ENCODE measurements at places on chromosomes 11 and 22.

DNA sequence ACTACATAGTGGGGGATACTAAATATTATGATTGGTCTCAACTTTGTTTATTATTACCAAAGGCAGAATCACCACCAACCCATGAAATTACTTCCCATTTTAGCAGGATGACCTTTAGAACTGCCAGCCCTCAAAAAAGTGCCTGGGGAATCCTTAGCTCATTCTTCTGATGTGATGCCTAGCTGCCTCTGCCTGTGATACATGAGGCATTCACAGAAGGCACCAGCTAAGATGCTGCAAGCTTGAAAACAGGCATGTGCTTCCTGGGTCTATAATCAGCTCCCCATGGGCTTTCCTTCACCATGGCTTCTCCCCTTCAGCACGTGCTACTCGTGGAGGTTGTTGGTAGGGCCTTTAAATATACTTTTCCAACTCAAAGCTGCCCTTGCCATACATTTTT lies 50.4 kb upstream of the ARHGAP20 start:
- DNase-seq = no peak

GRCh38 chr22:38137876-38138687 lies 27.6 kb upstream of the BAIAP2L2 start:
- no peak for DNase-seq

DNA sequence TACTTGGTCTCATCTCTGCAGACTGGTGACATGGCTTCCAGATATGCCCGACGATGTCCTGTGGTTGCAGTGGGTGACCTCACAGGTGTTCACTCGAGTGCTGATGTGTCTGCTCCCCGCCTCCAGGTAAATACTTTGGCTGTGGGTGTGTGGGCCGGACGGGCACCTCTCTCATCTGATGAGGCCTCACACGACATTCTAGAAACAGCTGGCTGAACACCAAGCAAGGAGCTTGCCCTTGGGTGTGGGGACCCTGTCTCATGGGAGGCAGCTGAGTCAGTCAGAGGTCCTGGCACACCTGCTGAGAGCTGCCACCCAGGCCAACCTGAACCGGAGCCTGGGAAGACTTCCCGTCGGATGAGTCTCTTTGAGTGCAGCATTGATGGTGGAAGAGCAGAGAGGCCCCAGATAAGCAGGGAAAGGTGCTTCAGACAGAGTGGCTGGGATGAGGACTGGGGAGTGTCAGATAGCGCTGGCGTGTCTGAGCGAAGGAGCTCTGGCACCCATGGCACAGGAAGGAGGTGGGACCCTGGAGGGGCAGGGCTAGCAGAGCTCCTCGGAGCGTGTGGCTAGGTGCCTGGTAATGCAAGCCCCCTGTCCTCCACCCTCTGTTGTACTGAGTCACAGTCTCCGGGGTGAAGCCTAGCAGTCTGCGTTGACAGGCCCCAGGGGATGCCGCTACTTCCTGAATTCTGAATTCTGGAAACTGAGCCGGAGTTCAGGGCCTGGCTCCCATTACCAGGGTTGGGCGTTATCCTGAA lies 10.4 kb upstream of the SAMM50 start:
- DNase-seq = no peak

DNA sequence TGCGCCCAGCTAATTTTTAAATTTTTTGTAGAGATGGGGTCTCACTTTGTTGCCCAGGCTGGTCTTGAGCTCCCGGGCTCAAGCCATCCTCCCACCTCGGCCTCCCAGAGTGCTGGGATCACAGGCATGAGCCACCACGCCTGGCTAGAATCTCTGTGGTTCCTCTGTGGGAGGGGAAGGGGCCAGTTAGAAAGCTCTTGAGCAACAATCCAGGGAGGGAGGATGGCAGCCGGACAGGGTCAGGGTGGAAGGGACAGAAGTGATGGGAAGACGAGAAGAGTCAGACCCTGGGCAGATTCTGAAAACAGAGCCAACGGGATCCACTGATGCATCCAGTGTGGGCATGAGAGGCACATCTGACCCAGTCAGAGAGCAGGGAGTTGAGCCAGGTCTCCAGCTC lies 38.9 kb upstream of the MN1 start:
- DNase-seq = no peak

DNA sequence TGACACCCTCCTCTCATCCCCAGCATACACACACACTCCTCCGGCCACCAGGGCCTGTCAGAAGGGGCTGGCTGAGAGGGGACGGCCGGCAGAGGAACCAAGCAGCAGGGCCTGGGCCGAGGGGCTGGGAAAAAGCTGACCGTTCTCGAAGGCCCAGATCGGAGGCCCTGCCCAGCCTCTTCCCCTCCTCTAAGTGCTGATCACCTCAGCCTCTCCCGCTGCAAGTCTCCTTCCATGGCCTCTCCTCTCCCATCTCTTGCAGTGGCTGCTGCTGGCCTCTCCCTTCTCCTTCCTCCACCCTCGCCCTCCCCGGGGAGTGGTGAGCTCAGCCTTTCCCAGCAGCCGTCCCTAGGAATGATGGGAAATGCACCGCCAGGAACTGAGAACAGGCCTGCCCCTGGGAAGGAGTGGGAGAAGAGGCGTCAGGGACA lies 39.6 kb downstream of the ARRB1 start:
- DNase-seq = no peak

DNA sequence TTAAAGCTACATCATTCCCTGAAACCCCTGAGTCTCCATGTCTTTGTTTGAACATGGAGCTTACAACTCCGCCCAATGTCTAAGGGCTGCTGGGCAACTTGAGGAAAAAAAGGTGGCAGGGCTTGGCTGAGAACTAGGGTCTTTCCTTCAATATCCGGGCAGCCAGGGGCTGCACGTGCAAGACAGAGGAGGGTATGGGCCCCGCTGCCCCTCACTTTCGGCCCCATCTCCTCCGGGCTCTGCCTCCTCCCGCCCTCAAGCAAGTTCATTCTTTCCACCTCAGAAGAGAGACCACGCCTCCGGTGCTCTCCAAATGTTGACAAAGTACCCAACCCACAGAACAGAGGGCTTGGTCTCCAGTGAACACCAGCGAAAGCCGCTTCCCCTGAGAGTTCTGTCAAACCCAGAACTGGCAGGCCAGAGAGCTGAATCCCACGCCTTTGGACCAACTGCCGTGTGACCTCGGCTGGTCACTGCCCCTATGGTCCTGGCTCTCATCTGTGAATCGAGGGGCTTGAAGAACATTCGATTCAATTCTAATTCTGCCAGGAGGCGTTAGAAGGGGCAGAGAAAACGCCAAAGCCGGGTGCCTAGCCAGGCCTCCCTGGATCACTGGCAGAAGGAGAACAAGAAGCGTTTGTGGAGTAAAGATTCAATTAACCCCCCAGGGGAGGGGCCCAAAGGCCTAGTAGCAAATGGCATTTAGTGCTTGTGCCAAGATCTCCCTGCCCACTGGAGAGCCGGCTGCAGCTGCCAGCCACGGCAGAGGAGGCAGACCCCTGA lies 7.3 kb downstream of the PDGFB start:
- DNase-seq = no peak

DNA sequence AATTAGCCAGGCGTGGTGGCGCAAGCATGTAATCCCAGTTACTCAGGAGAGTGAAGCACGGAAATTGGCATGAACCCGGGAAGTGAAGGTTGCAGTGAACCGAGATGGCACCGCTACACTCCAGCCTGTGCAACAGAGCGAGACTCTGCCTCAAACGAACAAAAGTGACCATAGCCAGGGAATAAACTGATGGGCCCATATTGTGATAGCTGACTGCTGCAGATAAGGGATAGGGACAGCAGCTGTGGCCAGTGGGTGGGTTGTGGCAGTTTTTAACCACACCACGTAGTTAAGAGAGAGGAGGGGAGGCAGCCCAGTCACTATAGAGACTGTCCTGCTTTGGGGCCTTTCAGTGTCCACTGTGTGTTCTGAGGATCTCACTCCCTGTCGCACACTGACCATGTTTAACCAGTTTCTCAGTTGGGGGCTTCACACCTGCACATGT lies 58.9 kb downstream of the PISD start:
- no peak for DNase-seq

DNA sequence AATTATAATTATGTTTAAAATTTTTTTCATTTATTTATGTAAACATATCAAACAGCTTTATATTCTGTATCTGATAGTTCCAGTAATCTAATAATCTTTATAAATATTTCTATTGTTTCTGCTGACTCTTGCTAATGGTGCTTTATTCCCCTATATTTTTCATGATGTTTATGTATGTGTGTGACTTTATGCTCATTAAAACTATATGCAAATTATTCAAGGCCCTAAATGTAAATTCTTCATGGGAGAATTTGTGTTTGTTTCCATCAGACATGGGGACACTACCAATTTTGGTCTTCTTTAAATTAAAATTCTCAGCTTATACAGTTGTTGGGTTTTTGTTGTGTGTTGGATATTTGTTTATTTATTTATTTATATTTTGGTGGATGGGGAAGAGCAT lies 13.7 kb upstream of the ALKBH3 start:
- DNase-seq = no peak

- DNase-seq = no peak
Observed at GRCh38 chr22:22125028-22125578, 119.5 kb upstream of the VPREB1 start.

DNA sequence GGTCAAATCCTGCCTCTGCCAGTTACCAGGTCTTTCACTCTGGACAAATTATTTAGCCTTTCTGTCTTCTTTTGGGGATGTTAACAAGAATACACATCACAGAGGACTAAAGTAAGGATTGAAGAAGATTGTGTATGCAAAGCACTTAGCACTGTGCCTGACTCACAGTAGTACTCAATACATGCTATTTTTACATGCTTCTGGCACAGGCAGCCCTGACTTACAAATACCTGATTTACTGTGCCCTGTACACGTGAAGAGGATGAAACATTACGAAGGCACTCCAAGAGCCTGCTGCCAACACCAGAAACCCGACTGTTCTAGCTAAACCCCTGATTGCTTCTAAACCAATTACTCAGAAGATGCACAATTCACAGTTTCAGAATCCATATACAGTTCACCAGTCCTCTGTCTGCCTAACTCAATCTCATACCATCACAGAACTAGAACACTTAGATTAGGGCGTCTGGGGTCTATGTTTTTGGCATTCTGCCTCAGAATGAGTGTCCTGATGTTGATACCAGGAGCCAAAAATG lies 300.9 kb upstream of the DDI1 start:
- DNase-seq = no peak

DNA sequence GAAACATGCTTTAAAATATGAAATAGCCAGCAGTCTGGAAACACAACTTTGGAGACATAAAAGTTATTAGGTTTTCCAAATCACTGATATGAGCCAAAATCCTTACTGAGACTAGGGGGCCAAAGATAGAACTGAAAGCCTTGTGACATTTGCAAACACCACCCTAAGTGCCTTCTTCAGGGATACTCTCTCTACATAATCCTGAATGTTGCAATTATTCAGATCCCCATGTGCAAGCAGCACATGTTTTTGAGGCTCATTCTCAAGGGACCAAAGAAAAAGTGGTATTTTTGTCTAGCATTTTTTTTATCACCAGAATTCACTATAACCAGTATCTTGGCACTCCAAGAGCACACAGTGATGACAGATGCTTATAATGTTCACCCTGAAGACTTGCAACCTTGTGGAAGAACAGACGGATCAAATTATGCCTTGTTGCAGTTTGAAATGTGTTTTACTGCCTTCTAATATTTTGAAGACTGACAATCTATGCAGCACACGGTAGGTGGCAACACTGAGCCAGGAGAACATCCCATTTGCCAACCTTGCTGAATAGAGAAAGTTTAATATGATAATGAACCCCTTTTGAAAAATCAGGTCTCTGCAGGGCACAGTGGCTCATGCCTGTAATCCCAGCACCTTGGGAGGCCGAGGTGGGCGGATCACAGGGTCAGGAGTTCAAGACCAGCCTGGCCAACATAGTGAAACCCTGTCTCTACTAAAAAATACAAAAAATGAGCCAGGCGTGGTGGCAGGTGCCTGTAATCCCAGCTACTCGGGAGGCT lies 78.5 kb downstream of the PLEKHA7 start:
- DNase-seq = peak; percentile 5

- no peak for DNase-seq
Observed at GRCh38 chr11:112106070-112106469, 19.4 kb downstream of the SDHD start.

- peak; percentile 10 for DNase-seq
Observed at GRCh38 chr11:75583718-75584658, 21.9 kb downstream of the SERPINH1 start.

- no peak for DNase-seq
Observed at GRCh38 chr11:71929491-71929890, 645 bp downstream of the RNF121 start.

GRCh38 chr22:20618488-20618887 lies 111.1 kb downstream of the MED15 start:
- DNase-seq = no peak

DNA sequence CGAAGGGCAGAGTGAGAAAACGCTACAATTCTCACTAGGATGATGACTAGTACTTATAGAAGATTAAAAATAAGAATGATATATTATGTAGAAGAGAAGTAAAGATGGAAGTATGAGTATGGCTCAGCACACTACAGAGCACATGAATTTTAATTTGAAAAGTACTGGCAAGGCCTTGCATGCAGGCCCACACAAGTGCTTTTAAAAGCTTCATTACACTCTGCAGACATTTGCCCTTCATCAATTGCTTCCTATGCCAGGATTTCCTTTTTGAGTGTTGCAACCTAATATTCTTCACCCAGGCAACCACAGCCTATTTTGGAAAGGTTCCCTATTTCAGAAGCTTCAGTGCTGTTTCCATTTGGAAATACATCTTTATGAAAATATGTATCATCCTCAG lies 81.1 kb downstream of the LARGE2 start:
- DNase-seq = peak; percentile 62

- no peak for DNase-seq
Observed at GRCh38 chr11:129804012-129804411, 11.6 kb upstream of the TMEM45B start.

DNA sequence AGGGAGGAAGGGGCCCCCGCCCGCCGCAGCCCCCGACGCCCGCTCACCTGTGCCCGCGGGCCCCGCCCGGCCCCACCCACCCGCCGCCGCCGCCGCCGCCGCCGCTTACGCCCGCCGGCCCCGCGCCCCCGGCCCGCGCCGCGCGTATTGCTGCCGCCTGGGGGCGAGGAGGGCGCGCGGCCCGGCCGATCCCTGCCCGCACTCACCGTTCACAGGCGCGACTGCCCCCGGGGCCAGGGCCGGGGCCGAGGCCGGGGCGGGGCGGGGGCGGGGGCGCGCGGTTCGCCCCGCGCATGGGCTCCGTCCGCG lies 212 bp downstream of the HRAS start:
- DNase-seq = no peak

DNA sequence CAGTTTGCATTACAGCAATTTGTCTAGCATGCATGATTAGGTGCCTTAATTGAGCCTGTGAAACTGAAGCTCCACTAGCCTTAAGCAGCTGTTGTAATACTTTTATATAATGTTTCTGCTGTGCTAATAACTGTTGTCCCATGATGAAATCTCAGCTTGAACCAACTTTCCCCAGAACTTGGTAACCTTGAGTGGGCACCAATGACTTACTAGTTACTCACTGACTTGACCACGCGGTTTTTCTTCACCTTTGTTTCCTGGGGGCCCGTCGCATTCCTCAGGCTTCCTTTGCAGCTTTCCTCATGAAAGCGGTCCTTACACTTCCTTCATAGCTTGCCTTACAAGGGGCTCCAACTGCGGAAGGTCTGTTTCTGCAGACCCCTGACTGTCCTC lies 11.2 kb upstream of the GLYATL1 start:
- DNase-seq = peak; percentile 24

- DNase-seq = no peak
Observed at GRCh38 chr11:76648061-76648460, 22.5 kb downstream of the LRRC32 start.

All from inflammatory macrophage treated with lipopolysaccharide for 1 hour (primary cell).